Right atrium auricular region (tissue), 2 donors: ENCODE measurements at places on chromosomes 11 and 22. TPM values are rescaled to one million over a fixed set of nuclear protein-coding genes. Genes with fewer than 3 reads are reported as not detected.

APOL3 gene
- total RNA-seq, result 29.5 TPM

VSIG10L2 gene
- total RNA-seq, result not detected

IL10RA gene
- 11.4 TPM for total RNA-seq

KCNQ1OT1 gene
- 0.35 TPM for total RNA-seq

BDNF gene
- total RNA-seq, result 0.20 TPM

OSBP2 gene
- total RNA-seq, result 16.8 TPM

CCDC116 gene
- not detected for total RNA-seq

GAB4 gene
- not detected for total RNA-seq

SPCS2 gene
- 34.7 TPM for total RNA-seq

FOLR2 gene
- 32.5 TPM for total RNA-seq

CHRNA10 gene
- total RNA-seq, result not detected

VWCE gene
- 0.48 TPM for total RNA-seq

ELMOD1 gene
- 10.4 TPM for total RNA-seq

FREY1 gene
- total RNA-seq, result 0.82 TPM

ZBTB16 gene
- total RNA-seq, result 65.5 TPM

USP35 gene
- 8.6 TPM for total RNA-seq

HSCB gene
- total RNA-seq, result 12.6 TPM

TCN2 gene
- 38.2 TPM for total RNA-seq

MPZL2 gene
- total RNA-seq, result 16.8 TPM

VPREB1 gene
- not detected for total RNA-seq

OR52E8 gene
- total RNA-seq, result not detected

CECR2 gene
- total RNA-seq, result 4.0 TPM

CDCA5 gene
- 0.52 TPM for total RNA-seq

MB gene
- 9,762 TPM for total RNA-seq

DLG2 gene
- total RNA-seq, result 6.7 TPM

STARD10 gene
- total RNA-seq, result 77.0 TPM

MIOX gene
- total RNA-seq, result not detected

RIMBP3B gene
- 0.08 TPM for total RNA-seq

DAGLA gene
- 5.7 TPM for total RNA-seq

KCNJ5 gene
- total RNA-seq, result 8.2 TPM

BCO2 gene
- 44.7 TPM for total RNA-seq

DRICH1 gene
- not detected for total RNA-seq

CLDN5 gene
- 44.3 TPM for total RNA-seq

KRTAP5-1 gene
- not detected for total RNA-seq

SHANK3 gene
- total RNA-seq, result 8.2 TPM

LGALS12 gene
- total RNA-seq, result not detected

DSCAML1 gene
- total RNA-seq, result 1.3 TPM

CDON gene
- 17.6 TPM for total RNA-seq

ARHGAP42 gene
- total RNA-seq, result 12.1 TPM

TBX10 gene
- not detected for total RNA-seq

KCNA4 gene
- total RNA-seq, result 8.1 TPM

MN1 gene
- 13.0 TPM for total RNA-seq

BTG4 gene
- not detected for total RNA-seq

TRIM68 gene
- total RNA-seq, result 9.6 TPM

CD3G gene
- total RNA-seq, result not detected

RAG2 gene
- not detected for total RNA-seq

OR5J2 gene
- not detected for total RNA-seq

ACRV1 gene
- total RNA-seq, result not detected

AASDHPPT gene
- 42.7 TPM for total RNA-seq

EHF gene
- total RNA-seq, result not detected

SLC43A3 gene
- 31.7 TPM for total RNA-seq

MGAT3 gene
- 2.9 TPM for total RNA-seq

EHBP1L1 gene
- 85.3 TPM for total RNA-seq
